ENCODE measurements at places on chromosomes 11 and 22. TPM values are rescaled to one million over a fixed set of nuclear protein-coding genes. Genes with fewer than 3 reads are reported as not detected.

GAL gene
- total RNA-seq = 2.8 TPM

SF3B2 gene
- total RNA-seq = 162 TPM

MMP1 gene
- 2,602 TPM for total RNA-seq

TMEM151A gene
- total RNA-seq = 0.58 TPM

RASSF10 gene
- total RNA-seq = 0.34 TPM

TMEM218 gene
- 22.5 TPM for total RNA-seq

APOL3 gene
- total RNA-seq = 80.5 TPM

PDGFD gene
- 31.1 TPM for total RNA-seq

CRYBA4 gene
- total RNA-seq = not detected

SELENOM gene
- 120 TPM for total RNA-seq

- peak; percentile 80 for DNase-seq
These were observed 109.1 kb downstream of the RASSF10 start for GRCh38 chr11:13118194-13118593.

DNA sequence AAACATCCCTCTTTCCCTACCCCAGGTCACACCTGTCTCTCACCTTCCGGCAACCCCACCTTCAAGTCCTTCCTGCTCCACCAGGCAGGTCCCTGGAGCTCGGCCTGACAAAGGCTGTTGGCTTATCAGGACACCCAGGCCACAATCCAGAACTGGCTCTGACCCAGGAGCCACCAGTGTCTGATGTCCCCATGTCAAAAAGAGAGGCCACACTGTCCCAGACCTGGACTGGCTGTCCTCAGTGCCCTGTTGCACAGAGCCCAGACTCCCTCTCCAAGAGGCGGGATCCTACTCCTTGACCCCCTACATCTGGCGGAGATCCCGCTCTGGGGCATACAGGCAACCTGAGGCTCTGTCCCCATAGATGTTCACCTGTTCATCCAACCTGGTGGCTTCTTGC lies 116.0 kb downstream of the MN1 start:
- no peak for DNase-seq

DNA sequence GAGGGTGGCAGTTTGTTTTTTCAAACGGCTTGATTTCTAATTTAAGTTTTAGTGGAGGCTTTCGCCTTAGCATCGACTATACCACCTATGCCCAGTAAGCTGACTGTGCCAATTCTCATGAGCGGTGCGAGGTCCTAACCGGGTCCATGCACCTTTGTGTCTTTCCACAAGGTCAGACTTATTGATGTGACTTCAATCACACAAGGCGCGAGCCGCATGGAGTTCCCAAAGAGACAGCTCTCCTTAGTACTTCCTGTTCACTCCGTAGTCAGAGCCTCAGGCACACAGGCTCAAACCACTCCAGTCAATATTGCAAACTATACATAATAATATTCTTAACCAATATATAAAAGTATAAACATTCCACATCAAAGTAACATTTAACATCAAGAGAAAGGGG lies 18.2 kb downstream of the ST14 start:
- no peak for DNase-seq

DNA sequence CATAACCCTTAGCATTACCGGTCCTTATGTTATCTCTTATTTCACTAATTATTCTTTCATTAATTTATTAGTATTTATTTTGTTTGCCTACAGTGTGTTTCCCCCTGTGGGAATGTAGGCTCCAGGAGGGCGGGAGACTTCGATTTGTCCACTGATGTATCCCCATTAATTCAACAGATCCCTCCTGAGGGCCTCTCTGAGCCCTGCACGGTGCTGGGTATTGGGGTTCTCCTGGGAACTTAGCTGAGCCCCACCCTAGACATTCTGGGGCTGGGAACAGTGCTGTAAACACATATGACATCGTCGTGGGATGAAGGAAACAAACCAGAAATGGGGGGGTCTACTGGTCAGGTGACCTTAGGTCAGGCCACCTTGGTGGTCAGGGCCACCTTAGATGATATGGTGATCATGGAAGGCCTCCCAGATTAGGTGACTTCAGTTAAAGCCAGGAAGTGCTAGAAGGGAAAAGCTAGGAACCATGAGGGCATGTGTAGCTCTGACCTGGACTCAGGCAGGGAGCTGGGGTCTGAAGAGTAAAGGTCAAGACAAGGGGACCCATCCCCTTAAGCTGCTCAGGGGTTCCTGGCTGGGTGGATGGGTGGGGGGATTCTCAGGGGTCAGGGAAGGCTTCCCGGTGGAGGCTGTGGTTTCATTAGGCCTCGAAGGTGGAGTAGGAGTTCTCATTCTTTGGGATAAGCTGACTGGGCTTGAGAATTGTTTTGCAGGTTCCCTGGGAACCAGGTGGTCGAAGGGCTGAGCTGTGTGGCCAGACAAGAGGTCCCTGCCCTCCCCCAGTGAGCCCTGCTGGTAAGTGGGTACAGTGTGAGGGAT lies 1.0 kb downstream of the PHETA2 start:
- no peak for DNase-seq

DNA sequence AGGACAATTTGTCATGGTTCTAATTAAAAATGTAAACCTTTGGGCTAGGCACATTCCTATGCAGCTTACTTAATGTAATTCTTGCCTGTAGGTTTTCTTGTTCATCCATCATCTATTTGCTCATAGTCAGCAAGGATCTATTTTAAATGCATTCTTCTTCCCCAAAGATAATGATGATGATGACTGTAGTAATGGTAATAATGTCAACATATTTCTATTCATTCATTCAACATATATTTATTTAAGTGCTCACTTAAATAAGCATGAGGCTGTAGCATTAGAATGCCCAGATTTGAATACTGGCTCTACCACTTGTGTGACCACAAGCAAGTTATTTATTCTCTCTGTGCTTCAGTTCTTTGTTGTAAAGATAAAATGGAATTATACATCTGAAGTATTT lies 169.6 kb upstream of the SYN3 start:
- DNase-seq = no peak

DNA sequence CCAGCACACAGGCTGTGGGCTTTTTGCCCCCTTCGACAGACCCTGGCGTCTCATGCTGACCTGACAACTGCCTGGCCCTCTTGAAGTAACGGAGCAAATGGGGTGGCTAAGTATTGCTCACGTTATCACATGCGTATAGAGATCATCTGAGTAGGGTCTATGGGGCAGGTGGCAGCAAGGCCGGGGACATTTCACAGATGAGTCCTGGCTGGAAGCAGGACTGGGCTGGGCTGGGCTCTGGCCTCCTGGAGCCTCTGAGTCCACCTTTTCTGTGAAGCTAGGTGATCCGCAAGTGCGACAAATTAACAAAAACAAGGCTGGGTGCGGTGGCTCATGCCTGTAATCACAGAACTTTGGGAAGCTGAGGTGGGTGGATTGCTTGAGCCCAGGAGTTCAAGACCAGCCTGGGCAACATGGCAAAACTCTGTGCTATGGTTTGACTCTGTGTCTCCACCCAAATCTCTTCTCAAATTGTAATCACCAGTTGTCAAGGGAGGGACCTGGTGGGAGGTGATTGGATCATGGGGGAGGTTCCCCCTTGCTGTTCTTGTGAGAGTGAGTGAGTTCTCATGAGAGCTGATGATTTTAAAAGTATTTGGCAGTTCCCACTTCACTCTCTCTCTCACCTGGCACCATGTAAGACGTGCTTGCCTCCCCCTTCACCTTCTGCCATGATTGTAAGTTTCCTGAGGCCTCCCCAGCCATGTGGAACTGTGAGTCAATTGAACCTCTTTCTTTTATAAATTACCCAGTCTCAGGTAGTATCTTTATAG lies 122.0 kb downstream of the MPPED1 start:
- DNase-seq = no peak

DNA sequence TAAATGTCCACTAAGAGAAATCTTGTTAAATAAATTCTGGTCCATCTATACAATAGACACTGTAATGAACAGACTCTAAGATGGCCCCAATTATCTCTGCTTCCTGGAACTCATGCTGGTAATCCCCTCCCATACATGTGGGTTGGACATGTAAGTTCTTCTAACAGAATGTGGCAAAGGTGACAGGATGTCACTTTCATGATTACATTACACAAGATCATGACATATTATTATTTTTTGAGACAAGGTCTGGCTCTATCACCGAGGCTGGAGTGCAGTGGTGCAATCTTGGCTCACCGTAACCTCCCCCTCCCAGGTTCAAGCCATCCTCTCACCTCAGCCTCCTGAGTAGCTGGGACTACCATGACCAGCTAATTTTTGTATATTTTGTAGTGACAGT lies 14.6 kb upstream of the NDUFC2 start:
- DNase-seq = no peak

DNA sequence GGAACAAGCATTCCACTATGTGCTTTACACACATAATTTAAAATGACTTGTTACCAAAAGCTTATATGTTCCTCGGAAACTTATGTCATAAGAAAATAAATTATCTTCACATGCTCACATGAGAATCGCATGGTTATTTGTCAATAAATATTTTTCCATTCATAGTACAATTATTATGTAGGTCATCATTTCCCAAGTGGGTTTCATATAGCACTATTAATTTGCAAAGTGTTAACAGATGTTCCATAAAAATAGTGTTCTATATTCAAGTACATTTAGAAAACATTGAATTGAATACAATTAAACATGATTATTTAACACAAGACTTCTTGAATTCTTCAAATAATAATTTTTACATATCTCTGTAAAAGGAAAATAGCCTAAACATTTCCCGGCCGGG lies 23.9 kb downstream of the LRRC4C start:
- no peak for DNase-seq

DNA sequence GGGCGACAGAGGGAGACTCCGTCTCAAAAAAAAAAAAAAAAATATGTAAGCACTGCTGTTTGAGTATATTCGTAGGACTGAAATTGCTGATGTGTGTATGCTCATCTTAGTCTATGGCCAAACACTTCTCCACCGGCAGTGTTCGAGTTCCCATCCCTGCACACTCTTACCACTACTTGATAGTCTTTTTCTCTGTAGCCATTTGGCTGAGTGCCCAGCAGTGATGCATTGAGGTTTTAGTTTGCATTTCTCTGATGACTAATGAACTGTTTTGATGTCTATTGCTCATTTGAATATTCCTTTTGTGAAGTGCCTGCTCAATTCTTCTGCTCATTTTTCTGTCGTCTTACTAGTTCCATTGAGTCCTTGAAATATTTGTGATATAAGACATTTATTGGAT lies 1.9 kb downstream of the TIRAP start:
- DNase-seq = peak; percentile 85

GRCh38 chr11:58286249-58286648 lies 18.2 kb upstream of the OR10W1 start:
- DNase-seq = peak; percentile 10

DNA sequence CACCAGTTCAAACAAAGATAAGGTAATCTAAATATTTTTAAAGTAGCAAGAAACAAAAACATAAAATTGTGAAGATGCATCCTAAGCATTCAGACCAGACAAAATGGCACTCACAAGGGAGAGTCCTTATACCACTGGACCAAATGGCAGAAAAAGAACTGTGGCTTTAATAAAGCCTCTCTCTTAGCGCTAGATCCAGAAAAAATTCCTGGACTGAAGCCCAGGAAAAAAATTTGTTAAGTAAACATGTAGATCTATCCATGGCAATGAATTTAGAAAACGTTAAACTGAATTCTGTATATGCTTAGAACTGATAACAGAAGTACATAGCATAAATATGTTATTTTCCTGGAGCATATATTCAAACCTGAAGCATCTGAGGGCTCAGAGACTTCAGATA lies 11.8 kb upstream of the CD59 start:
- no peak for DNase-seq

DNA sequence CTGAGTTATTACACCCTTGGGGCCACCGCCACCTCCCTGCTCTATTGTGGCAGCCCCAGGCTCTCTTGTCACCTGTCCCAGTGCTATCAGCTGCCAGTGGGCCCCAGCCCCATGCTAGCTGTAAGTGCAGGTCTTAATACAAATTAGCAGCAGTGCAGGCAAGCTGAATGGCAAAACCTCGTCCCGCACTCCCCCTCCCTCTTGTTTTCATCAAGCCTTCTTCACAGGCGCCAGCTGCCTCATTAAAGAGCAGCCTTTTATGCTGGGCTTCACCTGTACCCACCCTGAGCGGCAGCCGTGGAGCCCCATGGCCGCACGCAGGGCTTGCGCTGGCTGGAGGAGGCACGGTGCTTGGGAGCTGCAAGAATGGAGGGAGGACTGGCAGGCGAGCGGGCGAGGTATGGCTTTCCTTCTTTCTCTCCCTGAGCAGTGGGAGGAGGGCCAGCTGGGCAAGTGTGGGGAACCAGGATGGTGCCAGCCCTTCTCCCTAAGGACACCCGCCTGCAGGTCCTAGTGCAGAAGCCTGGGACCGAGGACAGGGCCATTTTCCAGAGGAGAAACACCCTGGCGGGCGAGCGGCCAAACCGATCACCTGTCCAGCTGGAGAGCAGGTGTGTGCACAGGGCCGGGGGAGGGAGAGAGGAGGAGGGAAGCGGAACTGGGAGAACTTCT lies 70.7 kb downstream of the FLI1 start:
- no peak for DNase-seq

GRCh38 chr22:39212721-39213376 lies 31.9 kb downstream of the PDGFB start:
- DNase-seq = no peak

- no peak for DNase-seq
These were observed 62.9 kb downstream of the DEPDC5 start for GRCh38 chr22:31816750-31817149.

DNA sequence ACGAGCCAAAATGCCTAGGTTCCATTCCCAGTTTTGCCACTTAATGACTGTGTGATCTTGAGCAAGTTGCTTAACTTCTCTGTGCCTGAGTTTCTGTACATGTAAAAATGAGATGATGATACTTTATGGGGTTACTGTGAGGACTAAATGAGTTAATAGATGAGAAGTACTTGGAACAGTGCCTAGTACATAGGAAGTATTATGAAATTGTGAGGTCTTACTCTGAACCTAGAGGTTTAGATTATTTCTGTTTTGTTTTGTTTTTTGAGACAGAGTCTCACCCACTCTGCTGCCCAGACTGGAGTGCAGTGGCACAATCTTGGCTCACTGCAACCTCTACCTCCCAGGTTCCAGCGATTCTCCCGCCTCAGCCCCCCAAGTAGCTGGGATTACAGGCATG lies 227.0 kb upstream of the POU2AF2 start:
- DNase-seq = no peak

GRCh38 chr11:111586388-111586831 lies 15.8 kb upstream of the SIK2 start:
- no peak for DNase-seq

- DNase-seq = no peak
These were observed 3.9 kb upstream of the PRG2 start for GRCh38 chr11:57394203-57394965.

- DNase-seq = no peak
These were observed 3.1 kb downstream of the APBB1 start for GRCh38 chr11:6415797-6416196.

GRCh38 chr11:74925281-74925680 lies 23.6 kb downstream of the XRRA1 start:
- no peak for DNase-seq

GRCh38 chr11:96230686-96231085 lies 112.3 kb downstream of the MAML2 start:
- peak; percentile 77 for DNase-seq

- no peak for DNase-seq
These were observed 2.3 kb downstream of the SLC7A4 start for GRCh38 chr22:21030032-21030431.
